ENCODE measurements at places on chromosomes 4 and X.

DNA sequence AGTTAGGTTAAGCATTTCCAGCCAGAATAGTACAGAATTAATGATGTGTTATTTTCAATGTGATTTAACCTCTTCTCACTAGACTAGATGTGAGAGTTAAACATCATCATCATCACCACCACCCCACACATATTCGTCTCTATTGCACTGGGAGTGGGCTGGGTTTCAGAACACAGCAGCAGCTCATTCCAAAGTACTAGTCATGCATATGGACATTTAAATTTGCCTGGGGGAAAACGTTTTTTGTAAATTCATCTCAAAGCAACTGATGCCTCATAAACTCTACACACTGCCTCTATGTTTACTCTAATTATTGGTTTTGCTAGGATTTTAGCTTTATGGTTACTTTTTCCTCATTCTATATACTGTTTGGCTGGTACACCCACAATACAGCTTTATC, 509.1 kb downstream of the PPP4R3C start:
- DNase-seq = no peak

GRCh38 chr4:46954643-46955042, 38.7 kb downstream of the GABRA4 start:
- no peak for DNase-seq

GRCh38 chr4:159199826-159200225, 96.9 kb downstream of the RAPGEF2 start:
- no peak for DNase-seq

GRCh38 chr4:26407476-26407875, 82.8 kb downstream of the CCKAR start:
- no peak for DNase-seq

DNA sequence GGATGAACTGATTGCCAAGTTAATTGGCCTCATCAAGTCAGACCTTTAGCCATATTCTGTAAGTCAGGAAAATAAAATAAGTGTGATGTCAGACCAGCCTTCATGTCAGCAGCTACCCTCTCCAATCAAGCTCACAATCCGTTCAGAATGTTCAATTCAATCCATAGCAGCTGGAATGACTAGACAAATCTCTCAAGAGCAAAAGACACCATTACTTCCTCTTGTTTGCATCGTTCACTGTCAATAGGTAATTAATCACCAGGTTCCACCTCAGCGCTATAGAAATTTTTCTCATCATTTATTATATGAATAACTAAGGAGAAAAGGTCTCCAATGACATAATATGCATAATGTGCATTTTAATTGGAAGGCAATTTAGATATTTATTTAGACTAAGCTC, 321.0 kb upstream of the GRIA3 start:
- DNase-seq = no peak

- no peak for DNase-seq
Observed at GRCh38 chr4:132526652-132527051, 622.4 kb upstream of the PCDH10 start.

Data from NCI-H1092 treated with DMSO at 0.1 percent for 48 hours (cell line).